ENCODE measurements at places on chromosomes 2 and 18.

- DNase-seq: peak; percentile 84
Observed at GRCh38 chr2:96509114-96509846, 4.1 kb upstream of the NEURL3 start.

DNA sequence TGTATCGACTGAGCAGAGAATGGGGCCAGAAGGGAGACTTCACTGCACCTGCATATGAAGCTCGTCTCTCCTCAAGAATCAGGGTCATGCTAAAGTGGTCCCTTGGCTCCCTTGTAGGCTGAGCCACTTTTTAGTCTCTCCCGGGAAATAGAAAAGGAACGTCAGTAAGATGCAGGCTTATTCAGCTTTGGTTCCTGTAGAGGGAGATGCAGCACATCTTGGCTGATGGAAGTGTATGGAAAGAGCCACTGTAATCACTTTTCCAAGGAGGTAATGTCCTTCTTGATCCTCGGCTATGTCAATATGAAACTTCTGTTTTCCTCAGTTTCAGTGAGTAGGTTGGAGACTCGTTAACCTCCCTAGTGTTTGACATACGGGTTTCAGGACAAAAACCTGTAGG lies 235.2 kb downstream of the GCA start:
- no peak for DNase-seq

DNA sequence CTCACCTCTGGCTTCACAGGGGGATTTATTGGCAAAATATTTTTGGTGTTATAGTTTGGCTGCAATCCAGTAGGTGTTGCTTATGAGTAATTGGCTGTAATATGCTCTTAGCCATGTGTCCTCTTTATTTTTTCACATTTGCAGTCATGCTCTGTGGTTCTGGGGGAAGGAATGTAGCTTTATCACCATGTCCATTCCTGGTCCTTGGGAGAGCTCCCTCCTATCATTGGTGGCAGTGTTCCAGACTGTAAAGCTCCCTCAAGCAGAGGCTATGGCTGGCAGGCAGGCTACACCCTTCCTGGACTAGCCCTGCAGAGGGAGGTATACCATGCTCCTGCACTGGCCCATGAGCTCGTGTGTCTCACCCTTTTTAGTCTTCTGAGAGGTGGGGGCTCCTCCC lies 120.0 kb upstream of the FSIP2 start:
- DNase-seq: peak; percentile 54

GRCh38 chr2:208266553-208266893 lies 468 bp downstream of the PIKFYVE start:
- no peak for DNase-seq

DNA sequence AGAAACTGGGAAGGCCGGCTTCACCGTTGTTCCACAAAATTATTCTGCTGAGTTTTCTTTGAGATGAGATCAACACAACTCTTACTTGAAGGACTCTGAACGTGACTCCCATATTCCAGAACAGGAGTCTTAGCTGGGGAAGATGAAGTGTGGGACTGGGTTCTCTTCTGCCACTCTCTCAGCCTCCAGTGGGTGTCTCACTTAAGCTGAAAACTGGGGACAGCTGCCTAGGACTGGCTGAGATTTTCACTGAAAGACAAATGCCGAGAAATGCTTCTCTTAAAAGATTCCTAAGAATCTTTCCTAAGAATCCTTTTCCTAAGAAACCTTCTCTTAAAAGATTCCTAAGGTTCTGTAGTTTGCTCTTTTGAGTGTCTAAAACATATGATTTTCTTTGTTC lies 156.6 kb upstream of the LHCGR start:
- no peak for DNase-seq
